ENCODE measurements at places on chromosomes 4 and X.

GRCh38 chr4:103482471-103482870 lies 237.3 kb downstream of the TACR3 start:
- H3K4me1 ChIP-seq: no peaks in the 10 kb centered on the region
- no peaks in the 10 kb centered on the region for H3K27me3 ChIP-seq
- H3K4me3 ChIP-seq: no peak overlapping the region
- H3K36me3 ChIP-seq: no peaks in the 10 kb centered on the region
- DNase-seq: no peak
- H3K27ac ChIP-seq: no peak overlapping the region

DNA sequence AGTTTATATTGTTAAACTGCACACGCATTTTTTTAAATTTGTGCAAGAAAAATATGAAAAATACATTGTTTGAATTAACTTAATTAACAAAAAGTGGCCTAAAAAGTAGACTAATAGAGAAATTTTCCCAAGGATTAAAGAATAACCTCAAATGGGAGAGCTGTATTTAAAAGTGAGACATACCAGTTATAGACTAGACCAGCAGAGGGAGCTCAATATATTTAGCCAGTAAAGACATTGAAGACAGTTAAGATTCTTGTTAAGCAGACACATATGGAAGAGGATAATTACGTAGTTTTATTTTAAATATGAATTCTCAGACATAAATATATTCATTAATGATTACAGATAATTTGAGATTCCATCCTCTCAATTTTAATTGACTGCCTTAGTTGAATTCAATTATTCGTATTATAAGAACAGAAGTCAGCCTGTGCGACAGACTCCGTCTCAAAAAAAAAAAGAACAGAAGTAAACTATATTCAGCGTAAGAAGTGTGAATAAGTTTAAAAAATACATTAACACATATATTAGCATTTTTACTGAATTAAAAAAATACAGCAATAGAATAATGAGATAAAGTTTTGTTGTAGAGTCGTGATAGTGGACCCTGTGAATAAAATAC lies 64.8 kb downstream of the GLRA3 start:
- H3K36me3 ChIP-seq: no peaks in the 10 kb centered on the region
- no peak overlapping the region for H3K4me3 ChIP-seq
- H3K4me1 ChIP-seq: no peaks in the 10 kb centered on the region
- no peak for DNase-seq

GRCh38 chrX:47674776-47675175 lies 15.8 kb upstream of the UXT start:
- H3K27me3 ChIP-seq: peaks cover 3% of the 10 kb centered on the region
- no peaks in the 10 kb centered on the region for H3K36me3 ChIP-seq
- no peak overlapping the region for H3K4me3 ChIP-seq
- no peaks in the 10 kb centered on the region for H3K4me1 ChIP-seq
- DNase-seq: no peak
- H3K27ac ChIP-seq: no peak overlapping the region

GRCh38 chr4:188439641-188440311 lies 300.5 kb downstream of the TRIML1 start:
- no peak overlapping the region for H3K27ac ChIP-seq
- H3K36me3 ChIP-seq: no peaks in the 10 kb centered on the region
- no peaks in the 10 kb centered on the region for H3K27me3 ChIP-seq
- no peak overlapping the region for H3K4me3 ChIP-seq
